MG63 (cell line): ENCODE measurements at places on chromosomes 2 and 18.

- no peak for DNase-seq
Observed at GRCh38 chr2:228615496-228615895, 434.0 kb upstream of the SPHKAP start.

DNA sequence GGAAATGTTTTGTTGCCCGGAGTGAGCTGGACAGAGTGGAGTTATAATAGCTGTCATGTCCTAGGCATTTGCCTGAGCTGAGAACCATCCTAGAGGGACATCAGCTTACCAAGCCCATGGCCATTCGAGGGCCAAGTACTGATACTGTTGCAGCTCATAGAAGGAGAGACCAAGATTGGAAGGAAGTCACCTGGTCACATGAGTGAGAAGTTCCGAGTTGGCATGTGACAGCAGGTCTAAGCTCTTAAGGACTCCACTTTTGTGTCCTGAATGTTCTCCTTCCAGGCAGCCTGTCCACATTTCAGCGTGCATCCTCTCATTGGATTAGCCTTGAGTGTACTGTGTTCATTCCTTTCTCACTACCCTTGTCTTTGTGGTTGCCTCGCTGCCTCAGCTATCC is 4.4 kb downstream of the FHOD3 start:
- DNase-seq = no peak

DNA sequence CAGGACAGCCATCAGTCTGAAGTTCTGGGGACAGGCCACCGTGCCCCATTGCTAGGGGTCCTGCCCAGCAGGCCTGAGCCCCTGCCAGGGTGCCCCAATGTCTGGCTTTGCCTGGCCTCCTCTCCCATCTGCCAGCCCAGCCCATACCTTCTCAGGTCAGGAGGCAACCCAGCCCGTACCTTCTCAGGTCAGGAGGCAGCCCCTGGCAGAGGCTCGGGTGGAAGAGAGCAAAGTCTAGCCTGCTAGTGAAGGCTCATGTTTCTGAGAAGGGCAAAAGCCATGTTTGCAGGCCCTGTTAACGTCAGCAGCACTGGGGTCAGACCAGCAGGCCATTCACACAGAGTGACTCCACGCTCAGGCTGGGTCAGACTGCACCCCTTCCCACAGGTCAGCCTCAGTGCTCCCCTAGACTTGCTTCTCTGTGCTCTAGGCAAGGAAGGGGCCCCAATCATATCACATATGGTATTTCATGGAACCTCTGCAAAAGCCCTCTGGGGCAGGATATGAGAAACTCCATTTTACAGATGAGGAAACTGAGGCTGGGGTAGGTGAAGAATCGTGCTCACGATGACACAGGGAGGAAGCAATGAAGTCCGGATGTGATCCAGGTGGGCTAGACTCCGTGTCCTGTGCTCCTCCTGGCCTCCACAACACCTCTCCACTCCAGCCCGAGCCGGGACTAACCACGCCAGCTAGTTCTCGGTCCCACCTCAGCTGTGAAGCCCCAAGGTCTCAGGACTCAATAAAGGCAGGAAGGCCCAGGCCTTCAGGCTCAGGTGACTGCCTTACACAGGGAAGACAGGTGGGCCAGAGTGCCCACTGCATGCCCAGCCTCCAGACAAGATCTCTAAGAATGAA is 9.5 kb downstream of the SDC1 start:
- no peak for DNase-seq

DNA sequence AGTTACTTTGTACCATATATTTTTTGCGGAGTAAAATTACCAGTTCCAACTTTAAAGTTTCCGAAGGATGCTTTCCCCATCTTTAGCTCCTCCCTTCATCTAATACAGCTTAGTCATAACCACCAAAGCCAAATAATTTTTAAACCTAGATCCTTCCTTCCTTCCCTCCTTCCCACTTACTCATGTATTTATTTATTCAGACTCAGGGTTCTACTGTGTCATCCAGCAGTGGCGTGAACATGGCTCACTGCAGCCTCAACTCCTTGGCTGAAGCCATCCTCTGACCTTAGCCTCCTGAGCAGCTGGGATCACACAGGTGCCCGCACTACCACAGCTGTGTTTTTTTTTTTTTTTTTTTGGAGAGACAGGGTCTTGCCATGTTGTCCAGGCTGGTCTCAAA is 4.4 kb downstream of the LPIN2 start:
- DNase-seq = peak; percentile 66

- no peak for DNase-seq
Observed at GRCh38 chr2:84938194-84938879, 32.6 kb upstream of the KCMF1 start.
